ENCODE measurements at places on chromosomes 3 and 15.

DNA sequence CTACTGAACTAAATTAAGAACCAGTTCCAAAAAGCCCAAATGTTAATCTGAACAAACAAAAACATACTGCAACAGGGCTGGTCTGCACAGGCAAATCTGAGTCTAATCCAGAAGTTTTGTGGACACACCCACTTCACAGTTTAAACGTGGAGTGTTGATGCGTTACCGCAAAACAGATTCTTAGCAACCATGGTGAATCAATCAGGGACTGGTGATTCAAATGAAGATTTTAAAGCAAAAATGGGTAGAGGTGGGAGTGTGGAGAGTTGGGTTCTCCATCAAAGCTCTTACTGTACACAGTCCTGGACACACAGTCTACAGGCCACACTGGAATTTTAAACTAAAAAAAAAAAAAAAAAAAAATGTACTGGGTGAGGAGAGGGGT is 5.2 kb downstream of the ANXA2 start:
- no peak for DNase-seq

GRCh38 chr15:40016224-40016865 is 22.6 kb downstream of the SRP14 start:
- DNase-seq: no peak

GRCh38 chr3:124459678-124460077 is 270.6 kb upstream of the UMPS start:
- DNase-seq: no peak

GRCh38 chr3:11534011-11534792 is 109.5 kb downstream of the VGLL4 start:
- DNase-seq: no peak
